ENCODE measurements at places on chromosomes 6 and 20. TPM values are rescaled to one million over a fixed set of nuclear protein-coding genes. Genes with fewer than 3 reads are reported as not detected.

DNA sequence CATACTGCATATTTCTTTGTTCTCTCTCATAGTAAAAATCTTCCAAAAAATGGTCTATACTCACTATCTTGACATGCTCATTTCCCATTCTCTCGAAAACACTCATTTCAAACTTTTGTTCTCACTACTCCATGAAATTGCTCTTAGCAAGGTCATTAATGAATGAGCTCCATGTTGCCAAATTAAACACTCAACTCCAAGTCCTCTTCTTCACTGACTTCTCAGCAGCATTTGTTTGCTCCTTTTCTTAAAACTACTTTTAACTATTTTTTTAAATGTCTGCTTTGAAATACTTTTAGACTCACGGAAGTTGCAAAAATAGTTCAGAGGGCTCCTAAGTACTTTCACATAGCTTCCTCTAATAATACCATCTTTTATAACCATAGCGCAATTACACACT lies 274.0 kb upstream of the PREP start:
- DNase-seq: no peak

Gene MACROD2
- 11.5 TPM for total RNA-seq

- no peak for DNase-seq
Observed at GRCh38 chr6:79440598-79440997, 96.6 kb downstream of the LCA5 start.

Gene JPH2
- 15.5 TPM for total RNA-seq

- peak; percentile 47 for DNase-seq
Observed at GRCh38 chr6:62150048-62150663, 135.9 kb downstream of the KHDRBS2 start.

Gene LPA
- not detected for total RNA-seq

DNA sequence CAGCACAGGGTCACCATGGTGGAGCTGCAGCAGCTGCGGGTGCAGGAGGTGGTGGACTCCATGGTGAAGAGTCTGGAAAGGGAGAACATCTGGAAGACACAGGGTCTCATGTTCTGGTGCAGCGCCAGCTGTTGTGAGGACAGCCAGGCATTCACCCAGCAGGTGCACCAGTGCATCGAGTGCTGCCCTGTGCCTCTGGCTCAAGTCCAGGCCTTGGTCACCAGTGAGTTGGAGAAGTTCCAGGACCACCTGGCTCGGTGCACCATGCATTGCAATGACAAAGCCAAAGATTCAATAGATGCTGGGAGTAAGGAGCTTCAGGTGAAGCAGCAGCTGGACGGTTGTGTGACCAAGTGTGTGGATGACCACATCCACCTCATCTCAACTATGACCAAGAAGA lies 22.9 kb upstream of the RIPK1 start:
- no peak for DNase-seq

- no peak for DNase-seq
Observed at GRCh38 chr6:52588087-52588709, 11.3 kb upstream of the TRAM2 start.
